Adipocyte (in vitro differentiated cells): ENCODE measurements at places on chromosomes 3 and 15.

DNA sequence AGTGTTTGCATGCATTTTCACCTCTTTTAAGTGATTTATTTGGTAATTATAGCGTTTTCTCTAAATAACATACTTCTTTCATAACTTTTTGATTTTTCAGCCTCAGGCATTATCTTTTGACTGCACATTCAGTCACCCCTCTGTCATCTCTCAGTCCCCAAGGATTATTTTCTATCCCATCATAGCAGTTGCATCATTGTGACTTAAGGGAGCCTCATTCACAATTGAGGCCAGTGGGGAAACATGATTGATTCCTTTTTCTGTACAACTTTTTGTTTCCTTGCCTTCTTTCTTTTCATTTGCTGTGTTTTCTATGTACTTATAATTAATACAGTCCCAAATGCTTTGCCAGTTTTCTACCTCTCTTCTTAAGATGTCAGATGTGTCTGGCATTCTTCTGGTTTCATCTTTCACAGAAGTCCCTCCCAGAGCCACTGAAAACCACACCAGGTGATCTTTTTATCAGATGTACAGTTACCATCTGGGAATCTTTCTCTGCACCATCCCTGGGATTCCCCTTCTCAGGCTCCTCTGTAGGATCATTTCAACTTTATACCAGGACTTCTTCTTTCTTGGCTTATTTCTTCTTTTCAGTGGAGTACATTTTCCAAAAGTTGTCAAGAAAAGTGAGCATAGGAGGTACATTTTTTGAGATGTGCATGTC, 151.4 kb downstream of the RAP2B start:
- peak; percentile 51 for DNase-seq

- no peak for DNase-seq
Observed at GRCh38 chr3:109923431-109923830, 586.1 kb upstream of the DPPA4 start.

DNA sequence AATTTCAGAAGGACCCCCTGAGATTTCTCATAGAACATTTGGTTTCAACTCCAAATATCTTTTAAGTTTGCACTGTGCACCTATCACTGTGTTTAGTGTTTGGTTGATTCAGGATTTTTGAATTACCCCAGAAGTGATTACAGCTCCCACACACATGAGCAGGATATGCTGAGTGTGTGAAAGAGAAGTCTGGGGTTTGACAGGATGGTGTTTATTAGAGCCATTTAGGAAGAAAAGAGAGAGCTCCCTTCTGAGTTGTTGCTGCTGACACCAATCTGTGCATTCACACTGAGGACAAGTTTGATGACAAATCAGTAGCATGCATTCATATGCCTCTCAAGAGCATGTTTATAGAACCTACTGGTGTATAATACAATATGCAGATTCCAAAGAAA, 118.1 kb downstream of the RPL22L1 start:
- no peak for DNase-seq

- no peak for DNase-seq
Observed at GRCh38 chr3:114333180-114333922, 39.5 kb downstream of the TIGIT start.

DNA sequence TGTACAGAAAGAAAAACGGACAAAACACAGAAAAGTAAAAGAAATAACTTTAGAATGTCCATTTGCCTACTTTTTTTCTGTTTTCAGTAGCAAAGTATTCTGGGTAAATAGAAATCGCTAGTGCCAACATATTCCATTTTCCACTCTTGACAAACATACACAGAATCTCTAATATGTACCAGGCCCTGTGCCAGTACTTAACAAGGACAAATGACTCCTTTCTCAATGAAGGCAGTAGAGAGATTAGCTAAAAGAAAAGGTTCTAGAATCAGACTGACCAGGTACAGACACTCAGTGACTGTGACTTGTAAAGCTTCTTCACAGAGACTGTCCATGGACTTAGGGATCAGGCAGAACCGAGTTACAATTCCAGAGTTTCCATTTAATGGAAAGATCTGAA, 165.8 kb upstream of the STAC start:
- peak; percentile 25 for DNase-seq
